ENCODE measurements at places on chromosomes 4 and X.

DNA sequence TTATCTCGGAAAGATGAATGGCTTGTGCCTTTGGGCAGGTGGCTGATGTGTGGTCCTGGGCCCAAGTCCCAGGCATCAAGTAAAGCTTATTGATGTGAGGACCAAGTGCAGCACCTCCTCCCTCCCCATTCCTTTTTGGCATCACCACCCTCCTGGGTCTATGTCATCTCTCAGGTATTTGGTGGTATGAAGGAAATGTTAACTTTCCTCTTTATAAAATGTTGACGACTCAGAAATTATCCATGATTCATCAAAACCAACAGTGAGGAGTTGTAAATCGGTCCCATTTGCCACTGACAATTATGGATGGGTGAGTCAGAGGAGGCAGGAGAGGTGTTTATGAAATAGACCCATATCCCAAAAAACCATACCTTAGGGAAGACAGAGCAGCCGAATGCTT, 229.4 kb upstream of the GATB start:
- DNase-seq: no peak

DNA sequence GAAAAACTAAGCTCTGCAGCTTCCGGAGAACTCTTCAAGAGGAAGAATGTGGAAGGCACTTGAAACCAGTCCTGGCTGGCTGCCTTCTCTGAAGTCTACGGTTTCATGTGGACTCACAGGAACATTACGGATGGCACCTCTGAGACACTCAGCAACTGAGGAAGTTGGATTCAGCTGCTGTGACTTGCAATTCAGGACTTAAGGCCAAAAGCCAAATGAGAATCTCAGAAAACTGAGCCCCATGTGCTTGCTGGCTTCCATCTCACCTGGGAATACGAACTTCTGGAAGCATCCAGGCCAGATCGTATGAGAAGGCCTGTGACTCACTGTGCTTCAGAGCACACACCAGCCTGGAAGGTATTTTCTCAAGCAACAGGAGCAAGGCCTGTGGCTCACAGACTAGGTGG, 107.8 kb upstream of the GPC4 start:
- no peak for DNase-seq

- DNase-seq: no peak
These were observed 52.2 kb downstream of the SMIM20 start for GRCh38 chr4:25966171-25966570.

DNA sequence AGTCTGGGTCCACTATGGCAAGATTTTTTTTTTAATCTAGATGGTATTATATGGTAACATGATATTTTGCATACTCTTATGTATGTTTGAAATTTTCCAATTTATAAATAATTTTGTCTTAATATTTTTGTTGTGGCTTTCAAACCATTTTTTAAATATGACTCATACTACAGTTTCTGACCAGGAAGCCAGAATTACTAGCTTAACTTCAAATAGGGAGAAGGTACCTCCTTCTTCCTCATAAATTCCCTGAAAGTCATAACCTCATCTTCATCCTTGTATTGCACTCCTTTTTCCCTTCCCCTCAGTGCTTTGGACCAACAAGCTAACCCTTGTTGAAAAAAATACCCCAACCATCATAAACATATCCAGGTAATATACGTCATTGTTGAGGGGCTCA, 21.6 kb downstream of the ARAP2 start:
- no peak for DNase-seq

DNA sequence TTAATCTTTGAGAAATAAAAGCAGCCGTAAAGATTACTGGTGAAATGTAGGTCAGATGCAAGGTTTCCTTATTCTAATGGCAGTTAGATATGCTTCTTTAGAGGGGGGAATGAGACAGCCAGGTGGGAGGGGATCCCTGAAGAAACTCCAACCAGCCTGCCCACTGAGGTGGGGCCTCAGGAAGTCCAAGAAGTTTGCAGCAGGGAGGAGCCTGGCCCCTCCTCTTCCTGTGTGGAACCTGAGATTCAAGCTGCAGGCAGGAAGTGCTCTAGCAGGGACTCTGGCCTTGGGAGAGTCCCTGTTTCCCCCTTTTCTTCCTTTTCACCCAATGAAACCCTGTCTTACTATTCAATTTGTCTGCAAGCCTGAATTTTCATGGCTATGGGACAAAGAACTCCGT, 101.4 kb upstream of the SLITRK2 start:
- no peak for DNase-seq

DNA sequence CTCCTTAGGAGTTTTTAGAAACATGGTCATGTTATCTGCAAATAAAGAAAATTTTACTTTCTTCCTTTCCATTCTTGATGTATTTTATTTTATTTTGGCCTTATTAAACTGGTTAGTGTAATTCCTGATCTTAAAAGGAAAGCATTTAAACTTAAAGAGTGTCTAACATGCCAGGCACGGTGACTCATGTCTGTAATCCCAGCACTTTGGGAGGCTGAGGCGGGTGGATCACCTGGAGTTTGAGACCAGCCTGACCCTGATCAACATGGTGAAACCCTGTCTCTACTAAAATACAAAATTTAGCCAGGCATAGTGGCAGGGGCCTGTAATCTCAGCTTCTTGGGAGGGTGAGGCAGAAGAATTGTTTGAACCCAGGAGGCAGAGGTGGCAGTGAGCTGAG, 281.3 kb downstream of the PTTG2 start:
- no peak for DNase-seq

DNA sequence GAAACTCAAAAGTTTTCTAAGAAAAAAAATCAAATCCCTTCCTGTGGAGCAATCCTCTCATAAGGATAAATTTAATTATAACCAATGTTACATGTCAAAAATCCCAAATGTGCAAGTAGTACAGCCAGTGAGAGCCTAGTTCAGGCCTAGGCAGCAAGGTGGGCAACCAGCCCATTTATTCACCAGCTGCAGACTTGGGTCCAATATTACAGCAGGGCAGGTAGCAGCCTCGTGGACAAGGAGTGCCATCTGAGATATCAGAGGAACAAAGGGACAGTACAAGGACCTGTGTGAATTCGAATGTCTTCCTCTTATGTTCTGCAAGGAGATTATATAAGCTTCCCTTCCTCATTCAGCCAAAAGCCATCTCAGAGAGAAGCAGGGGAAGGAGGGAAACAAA, 6.6 kb downstream of the HELQ start:
- DNase-seq: no peak

GRCh38 chr4:165489786-165490185, 111.0 kb downstream of the CPE start:
- DNase-seq: no peak

DNA sequence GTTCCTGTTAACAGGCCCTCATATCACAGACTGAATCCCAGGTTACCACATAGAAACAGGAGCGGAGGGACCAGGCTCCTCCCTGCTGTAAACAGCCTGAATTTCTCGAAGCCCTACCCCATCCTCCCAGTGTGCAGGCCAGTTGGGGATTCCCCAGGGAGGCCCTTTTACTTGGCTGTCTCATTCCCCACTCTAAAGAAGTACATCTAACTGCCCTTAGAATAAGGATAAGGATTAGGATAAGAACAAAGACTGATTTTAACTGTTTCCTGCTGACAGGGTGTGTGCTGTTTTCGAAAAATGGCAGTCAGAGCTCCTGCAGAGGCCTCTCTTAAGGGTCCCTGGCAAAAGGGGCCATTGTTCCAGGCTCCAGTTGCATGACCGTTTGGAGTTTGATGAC, 133.7 kb downstream of the PAPSS1 start:
- no peak for DNase-seq
